Activated T-cell treated with anti-CD3 and anti-CD28 coated beads, Interleukin-2, amount 50 U/mL, for 24 hours (primary cell): ENCODE measurements at places on chromosomes 6 and 20.

- DNase-seq: no peak
Observed at GRCh38 chr6:147055821-147056392, 148.3 kb upstream of the STXBP5 start.

DNA sequence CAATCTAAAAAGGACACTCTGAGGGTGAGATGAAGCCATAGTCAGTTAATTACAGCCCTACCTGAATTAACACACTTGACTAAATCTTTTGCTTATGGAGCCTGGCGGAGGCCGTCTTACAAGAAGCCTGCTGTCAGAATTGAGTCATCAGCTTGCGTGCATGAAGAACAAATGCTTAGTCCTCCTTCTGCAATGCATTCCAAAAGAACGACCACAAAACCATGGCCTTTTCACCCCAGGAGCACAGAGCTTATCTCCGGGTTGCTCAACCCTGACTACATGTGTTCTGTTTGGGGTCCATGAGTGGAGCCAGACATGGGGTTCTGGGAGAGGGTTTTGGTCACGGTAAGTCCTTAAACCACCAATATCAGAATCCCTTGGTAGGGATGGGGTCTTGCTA lies 318.1 kb downstream of the CLIC5 start:
- no peak for DNase-seq

- DNase-seq: no peak
Observed at GRCh38 chr6:37988127-37988526, 168.6 kb downstream of the ZFAND3 start.

- no peak for DNase-seq
Observed at GRCh38 chr6:158290040-158290439, 22.2 kb upstream of the TULP4 start.

GRCh38 chr6:24564081-24564480 lies 69.3 kb downstream of the ALDH5A1 start:
- no peak for DNase-seq

DNA sequence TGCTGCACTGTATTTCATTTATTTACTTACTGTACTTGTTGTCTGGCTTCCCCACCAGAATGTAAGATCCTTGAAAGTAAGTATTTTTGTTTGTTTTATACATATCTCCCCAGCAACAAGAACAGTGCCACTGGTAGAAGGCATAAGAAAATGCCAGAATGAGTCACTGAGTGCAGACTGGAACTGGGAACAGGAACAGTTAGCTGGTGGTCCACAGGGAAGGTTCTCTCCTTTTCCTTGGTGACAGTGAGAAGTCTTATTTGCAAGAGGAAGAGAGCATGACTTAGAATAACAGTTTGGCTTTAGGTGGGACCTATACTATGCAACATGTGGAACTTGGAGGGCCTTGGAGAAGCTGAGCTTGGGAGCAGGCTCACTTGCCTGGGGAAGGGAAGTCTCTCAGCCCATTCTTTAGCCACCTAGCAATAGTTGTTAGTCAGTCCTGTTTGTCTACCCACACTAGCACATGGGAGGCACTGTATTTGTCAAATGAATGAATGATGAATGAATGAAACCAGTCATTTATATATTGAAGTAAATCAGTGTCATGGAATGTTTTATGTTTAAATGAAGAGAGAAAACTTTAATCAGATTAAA lies 203.5 kb downstream of the KCNQ5 start:
- no peak for DNase-seq

GRCh38 chr6:80165143-80165542 lies 58.7 kb downstream of the BCKDHB start:
- peak; percentile 34 for DNase-seq

GRCh38 chr6:115958958-115959357 lies 101.7 kb downstream of the FRK start:
- DNase-seq: no peak

DNA sequence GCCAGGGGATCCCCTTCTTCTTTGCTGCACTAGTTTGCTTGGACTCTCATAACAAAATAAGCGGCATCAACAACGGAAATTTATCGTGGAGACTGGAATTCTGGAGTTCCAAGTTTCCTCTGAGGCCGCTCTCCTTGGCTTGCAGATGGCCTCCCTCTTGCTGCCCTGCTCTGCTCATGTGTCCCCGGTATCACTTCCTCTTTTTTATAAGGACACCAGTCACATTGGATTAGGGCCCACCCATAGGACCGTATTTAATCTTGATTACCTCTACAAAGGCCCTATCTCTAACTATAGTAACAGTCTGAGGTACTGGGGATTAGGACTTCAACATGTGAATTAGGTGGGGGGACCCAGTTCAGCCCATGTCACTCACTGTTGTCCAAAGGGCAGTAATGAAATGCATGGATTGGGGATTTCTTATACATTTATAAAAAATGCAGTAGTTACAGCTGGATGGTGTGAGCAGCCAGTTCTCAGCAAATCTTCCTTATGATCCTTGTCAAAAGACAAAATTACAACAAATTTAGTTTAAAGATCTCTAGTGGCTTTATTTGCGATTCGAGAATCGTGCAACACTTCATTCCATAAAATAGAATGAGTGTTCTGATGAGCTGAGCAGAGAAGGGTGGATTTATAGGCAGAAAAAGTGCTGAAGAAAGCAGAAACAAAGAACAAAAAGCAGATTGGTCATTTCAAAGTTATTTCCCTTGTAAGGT lies 59.3 kb upstream of the AKAP12 start:
- DNase-seq: no peak

GRCh38 chr6:134004714-134005113 lies 47.7 kb downstream of the SLC2A12 start:
- no peak for DNase-seq

GRCh38 chr6:11566609-11567008 lies 29.1 kb downstream of the TMEM170B start:
- no peak for DNase-seq

GRCh38 chr6:32149932-32150870 lies 1.5 kb downstream of the PRRT1 start:
- no peak for DNase-seq

GRCh38 chr6:42368181-42368580 lies 83.5 kb downstream of the TRERF1 start:
- peak; percentile 77 for DNase-seq

DNA sequence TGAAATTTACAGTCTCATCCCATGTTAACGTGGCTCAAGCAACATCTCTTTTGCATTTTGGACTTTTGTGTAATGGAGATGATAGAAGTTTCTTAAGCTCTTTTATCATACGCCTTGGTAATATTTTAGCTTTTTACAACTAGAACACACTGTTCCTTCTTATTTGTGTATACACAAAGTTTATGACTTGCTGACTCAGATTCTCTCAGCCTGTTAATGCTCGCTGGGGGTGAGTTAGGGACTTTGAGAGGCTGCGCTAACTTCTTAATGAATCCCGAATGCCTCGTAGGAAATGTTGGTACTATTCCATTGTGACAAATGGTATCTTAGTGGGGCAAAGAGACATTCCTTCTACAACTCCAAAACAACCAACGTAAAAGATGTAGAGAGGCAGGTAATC lies 509.7 kb downstream of the DOK5 start:
- no peak for DNase-seq
